ENCODE measurements at places on chromosomes 5 and 9.

DNA sequence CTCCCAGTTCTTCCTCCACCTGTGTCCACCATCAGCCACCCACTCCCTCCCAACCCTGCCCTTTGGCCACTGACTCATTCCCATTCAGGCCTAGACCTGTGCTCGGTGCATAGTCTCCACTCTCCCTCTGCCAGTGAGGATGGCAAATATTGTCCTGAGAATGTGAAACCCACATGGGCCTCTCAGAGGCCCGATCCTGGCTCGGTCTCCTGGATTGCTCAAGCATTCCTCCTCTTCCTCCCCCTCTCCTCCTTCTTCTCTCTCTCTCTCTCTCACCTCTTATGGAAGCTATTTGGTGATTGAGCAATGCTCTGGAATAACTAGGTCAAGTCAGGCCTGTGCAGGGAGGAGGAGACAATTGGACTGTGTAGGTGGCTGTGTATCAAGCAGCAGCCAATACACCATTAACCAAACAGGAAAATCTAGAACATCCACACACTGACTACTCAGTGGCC is 99.9 kb downstream of the KLF4 start:
- DNase-seq: no peak

DNA sequence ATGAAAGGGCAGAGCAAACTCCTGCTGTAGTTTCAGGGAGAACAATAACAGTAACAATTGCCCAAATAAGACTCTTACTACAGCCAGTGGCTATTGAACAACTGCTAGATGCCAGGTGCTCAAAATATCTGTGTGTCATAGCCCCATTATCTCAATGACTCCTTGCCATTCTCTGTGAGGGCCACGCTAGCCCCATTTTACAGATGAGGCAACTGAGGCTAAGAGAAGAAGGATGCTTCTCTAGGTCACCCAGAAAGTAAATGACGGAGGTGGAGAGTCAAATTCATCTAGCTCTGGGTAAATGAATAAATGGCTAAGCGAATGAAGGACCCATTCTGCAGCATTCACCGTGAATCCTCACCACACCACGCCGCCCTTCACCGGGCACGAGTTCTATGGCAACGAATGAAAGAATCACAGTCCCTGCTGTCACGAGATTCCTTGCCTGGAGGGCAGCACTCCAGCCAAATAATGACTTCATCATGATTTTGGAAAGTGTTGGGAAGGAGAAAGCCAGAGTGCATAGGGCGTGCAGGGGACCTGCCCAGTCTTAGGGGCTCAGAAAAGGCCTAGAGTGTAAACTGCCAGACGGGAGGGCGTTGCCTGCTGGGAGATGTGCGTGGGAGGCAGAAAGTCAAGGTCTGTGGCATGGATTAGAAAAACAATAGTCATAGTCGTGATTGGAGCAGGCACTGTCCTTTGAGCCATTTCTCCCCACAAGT is 147.2 kb downstream of the C9orf50 start:
- DNase-seq: no peak

DNA sequence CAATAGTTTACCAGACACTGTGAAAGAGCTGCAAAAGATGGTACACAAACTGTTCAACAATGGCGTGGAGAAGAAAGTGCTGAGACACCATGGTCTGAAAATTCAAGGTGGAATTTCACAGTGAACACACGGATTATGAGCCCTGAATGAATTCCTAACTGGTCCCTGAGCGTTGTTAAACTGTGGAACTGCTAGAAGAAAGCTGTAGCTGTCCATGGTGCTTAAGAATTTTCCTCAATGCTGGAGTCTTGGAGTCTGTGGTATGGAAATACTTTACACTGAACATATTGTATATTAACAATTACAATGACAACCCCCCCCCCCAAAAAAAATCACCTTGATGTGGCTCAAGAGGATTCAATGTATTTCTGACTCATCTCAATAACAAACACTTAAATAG is 68.5 kb downstream of the SLC24A2 start:
- peak; percentile 7 for DNase-seq

GRCh38 chr9:128383007-128383753 is 12.0 kb downstream of the URM1 start:
- DNase-seq: no peak

DNA sequence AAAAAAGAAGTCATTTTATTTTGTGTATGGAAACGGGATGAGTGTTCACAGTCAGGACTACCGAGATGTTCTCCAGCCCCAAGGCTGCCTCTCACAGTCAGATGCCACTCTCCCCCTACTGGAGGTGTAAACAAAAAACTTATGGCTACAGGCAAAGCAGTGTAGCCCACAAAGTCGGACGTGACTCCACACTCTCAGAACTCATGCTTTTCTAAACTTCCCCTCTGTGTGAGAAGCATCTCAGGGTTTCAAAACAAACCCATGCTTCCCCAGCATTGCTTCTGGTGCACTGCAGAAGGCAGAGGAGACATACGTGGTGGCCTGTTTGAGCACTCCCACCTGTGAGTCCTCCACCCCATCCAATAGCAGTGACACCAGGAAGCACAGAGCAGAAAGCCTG is 580.3 kb downstream of the BNC2 start:
- DNase-seq: peak; percentile 11

DNA sequence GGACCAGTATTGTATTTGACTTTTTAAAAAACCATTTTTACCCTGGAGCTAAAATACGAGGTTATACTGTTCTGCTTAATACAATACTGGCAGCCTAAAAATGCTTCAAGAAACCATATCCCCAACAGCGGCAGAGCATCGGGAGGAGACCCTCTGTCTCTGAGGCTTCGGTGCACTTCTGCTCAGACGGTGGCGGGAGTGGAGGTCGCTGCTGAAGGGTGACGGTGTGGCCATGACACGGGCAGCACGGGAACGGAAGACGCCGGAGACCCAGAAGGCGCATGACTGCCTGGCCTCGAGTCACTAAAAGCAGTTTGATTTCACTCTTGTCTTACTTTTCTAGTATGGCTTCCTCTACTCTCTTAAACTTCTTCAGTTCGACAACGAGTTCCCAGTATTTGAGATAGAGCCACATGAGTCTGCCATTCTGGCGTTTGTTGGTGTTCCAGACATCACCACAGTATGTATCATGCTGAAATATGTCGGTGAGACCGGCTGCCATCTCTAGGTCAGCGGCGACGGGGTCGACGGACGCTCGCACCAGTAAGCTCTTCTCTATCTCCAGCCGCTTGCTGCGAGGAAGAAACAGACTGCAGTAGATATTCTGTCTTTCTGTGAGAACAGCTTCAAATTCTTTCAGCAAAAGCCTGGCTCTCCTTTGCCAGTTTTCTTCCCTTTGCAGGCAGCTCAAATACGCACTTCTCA is 12.8 kb downstream of the CCDC127 start:
- no peak for DNase-seq

- no peak for DNase-seq
Observed at GRCh38 chr5:124642151-124642550, 104.3 kb downstream of the ZNF608 start.

GRCh38 chr9:16899606-16900005 is 29.1 kb upstream of the BNC2 start:
- no peak for DNase-seq

- no peak for DNase-seq
Observed at GRCh38 chr5:93165559-93165958, 415.5 kb downstream of the NR2F1-AS1 start.

- no peak for DNase-seq
Observed at GRCh38 chr9:91211919-91212318, 149.8 kb downstream of the AUH start.

GRCh38 chr5:180343831-180344695 is 9.1 kb downstream of the GFPT2 start:
- DNase-seq: peak; percentile 58

GRCh38 chr5:151042453-151043093 is 22.2 kb downstream of the GPX3 start:
- no peak for DNase-seq

- DNase-seq: no peak
Observed at GRCh38 chr9:100690438-100690837, 112.6 kb downstream of the CAVIN4 start.

DNA sequence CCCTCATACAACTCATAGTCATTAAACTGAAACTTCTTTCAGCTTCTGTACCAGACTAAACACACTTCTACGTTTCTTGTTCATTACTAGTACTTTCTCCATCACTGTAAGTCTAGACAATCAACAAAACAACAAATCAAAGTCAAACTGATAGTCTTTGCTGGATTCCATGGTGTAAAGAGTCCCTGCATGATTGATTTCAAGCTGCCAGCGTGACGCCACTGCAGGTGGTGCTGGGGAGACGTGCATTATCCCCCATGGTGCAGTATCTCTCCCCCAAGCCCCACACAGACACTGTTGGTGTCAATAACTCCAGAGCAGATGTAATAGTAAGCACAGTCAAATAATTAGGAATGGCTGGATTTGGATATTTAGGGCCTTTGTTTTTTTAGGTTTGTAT is 10.7 kb upstream of the SLC2A8 start:
- no peak for DNase-seq

- no peak for DNase-seq
Observed at GRCh38 chr5:143208781-143209510, 194.5 kb downstream of the NR3C1 start.

- DNase-seq: no peak
Observed at GRCh38 chr9:91795598-91796241, 154.3 kb downstream of the ROR2 start.

DNA sequence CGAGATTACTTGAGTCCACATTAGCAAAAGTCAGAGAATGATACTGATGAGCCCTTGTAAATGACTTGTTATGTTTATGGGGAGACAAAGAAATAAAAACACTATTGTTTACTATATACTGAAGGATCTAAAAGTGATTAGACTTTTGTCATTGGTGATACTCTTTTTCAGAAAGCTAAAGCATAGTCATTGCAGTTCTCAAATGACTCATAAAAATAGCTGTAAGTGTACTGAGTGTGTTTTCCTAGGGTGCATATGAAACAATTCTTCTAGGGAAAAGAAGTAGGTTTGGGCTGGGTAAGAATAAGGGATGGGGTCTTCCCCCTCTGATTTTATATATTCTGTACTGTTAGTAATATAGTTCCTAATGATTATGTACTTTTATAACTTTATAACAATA is 32.6 kb downstream of the WDR36 start:
- DNase-seq: no peak

GRCh38 chr5:175321927-175322532 is 122.0 kb downstream of the DRD1 start:
- peak; percentile 1 for DNase-seq

GRCh38 chr9:96136992-96137670 is 164.8 kb downstream of the HSD17B3 start:
- DNase-seq: no peak

- DNase-seq: no peak
Observed at GRCh38 chr5:101897914-101898313, 398.2 kb downstream of the SLCO4C1 start.
